ENCODE measurements at places on chromosomes 7 and 10. TPM values are rescaled to one million over a fixed set of nuclear protein-coding genes. Genes with fewer than 3 reads are reported as not detected.

CYP26C1 gene
- under 0.01 TPM for total RNA-seq

STEAP4 gene
- 4.6 TPM for total RNA-seq

CDHR1 gene
- total RNA-seq = under 0.01 TPM

ACTL6B gene
- not detected for total RNA-seq

POM121 gene
- 3.9 TPM for total RNA-seq

CFTR gene
- total RNA-seq = 0.14 TPM

LRRC17 gene
- total RNA-seq = 71.5 TPM

BLNK gene
- total RNA-seq = 0.28 TPM

AGAP3 gene
- 26.2 TPM for total RNA-seq

MAGI2 gene
- total RNA-seq = 8.2 TPM

OR6V1 gene
- not detected for total RNA-seq

RBP4 gene
- total RNA-seq = not detected

ADRB1 gene
- total RNA-seq = not detected

FZD1 gene
- 15.6 TPM for total RNA-seq

GCC1 gene
- 29.6 TPM for total RNA-seq

PNLIP gene
- not detected for total RNA-seq

IGFBP3 gene
- total RNA-seq = 98.1 TPM

HOXA1 gene
- 1.00 TPM for total RNA-seq

RET gene
- 0.28 TPM for total RNA-seq

NAT16 gene
- not detected for total RNA-seq

CPA4 gene
- 25.9 TPM for total RNA-seq

MGMT gene
- 39.5 TPM for total RNA-seq

SLC16A9 gene
- total RNA-seq = 0.55 TPM

TMEM213 gene
- total RNA-seq = not detected

ATOH7 gene
- not detected for total RNA-seq

NUDT13 gene
- 1.4 TPM for total RNA-seq

GPR26 gene
- total RNA-seq = not detected

PPP1R9A gene
- 0.18 TPM for total RNA-seq

PARG gene
- 38.4 TPM for total RNA-seq

SLC26A5 gene
- total RNA-seq = not detected

NODAL gene
- not detected for total RNA-seq

MEOX2 gene
- total RNA-seq = 0.37 TPM

BAMBI gene
- 33.4 TPM for total RNA-seq
